Gastroesophageal sphincter (tissue), 4 donors: ENCODE measurements at places on chromosomes 11 and 22.

- ATAC-seq: no peak
These were observed 4.1 kb upstream of the CABP7 start for GRCh38 chr22:29715705-29716104.

DNA sequence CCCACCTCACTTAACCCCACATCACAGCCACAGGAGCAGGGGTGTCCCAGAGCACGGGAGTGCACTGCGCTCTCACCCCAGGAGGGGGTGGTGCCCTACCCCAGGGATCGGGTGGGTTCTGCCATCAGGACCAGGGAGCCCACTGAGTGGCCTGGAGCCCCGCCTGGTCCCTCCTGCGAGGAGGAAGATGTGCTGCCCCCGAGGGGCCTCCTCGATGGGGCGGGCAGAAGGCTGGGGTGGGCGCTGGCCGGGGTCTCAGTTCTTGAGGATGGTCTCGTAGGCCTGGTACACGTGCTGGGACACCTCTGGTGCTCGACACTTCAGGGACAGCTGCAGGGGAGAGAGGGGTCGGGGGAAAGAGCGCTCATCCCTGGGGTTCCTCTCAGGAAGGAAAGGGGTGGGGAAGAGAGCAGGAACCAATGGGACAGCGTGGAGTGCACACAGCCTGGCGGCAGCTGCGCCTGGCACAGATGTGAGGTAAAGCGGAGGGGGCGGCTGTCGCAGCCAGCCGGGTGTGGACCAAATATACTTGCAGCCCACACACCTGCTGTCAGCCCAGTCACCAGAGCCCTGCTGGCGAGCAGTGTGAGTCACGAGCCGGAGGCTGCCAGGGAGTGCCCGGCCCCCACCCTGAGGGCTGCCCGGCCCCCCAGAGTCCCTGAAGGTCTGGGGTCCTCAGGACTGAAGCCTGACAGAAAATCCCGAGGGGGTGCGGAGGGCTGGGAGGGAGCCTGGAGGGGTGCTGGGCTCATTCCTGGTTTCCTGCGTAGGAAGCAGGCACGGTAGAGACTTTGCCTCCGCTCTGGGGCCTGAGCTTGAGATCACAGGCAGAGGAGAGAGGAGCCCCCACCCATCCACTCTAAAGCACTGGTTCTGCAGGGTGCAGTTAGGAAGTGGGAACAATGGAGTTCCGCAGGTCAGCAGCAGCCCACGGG lies 13.3 kb upstream of the RASL10A start:
- no peak for ATAC-seq

DNA sequence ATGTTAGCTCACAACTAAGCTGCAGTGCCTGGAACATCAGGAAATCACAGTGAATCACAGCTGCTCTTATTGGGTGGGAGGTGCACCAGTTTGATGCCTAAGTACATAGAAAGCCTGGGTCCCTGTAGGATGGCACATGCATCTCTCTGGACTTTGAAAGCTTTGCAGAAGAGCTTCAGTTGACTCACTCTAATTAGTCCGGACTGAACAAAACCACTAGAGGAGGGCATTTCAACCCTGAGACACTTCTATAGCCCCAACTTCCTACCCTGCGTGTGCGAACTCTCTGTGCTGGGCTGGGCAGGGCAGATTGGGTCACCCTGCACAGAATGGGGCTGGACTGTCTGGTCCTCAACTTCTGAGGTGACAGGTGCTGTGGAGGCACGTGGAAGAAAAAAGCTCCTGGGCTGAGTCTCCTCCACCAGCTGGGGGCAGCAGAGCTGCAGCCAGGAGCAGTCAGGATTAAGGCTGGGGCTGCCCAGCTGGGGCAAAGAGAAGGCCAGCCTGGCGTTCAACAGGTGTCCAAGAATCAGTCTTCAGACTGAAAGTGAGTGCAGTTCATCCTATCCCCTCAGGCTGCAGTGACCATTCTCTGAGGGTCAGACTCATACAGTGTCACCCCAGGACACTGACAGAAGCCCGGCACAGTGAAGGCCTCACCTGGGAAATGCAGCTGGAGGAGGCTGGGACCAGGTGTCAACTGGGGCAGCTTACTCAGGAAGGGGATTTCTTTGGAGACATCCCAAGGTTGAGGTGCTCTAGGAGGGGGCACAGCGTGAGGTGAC lies 22.1 kb downstream of the GGTLC2 start:
- no peak for ATAC-seq

GRCh38 chr22:32518381-32518780 lies 43.8 kb downstream of the FBXO7 start:
- ATAC-seq: no peak

DNA sequence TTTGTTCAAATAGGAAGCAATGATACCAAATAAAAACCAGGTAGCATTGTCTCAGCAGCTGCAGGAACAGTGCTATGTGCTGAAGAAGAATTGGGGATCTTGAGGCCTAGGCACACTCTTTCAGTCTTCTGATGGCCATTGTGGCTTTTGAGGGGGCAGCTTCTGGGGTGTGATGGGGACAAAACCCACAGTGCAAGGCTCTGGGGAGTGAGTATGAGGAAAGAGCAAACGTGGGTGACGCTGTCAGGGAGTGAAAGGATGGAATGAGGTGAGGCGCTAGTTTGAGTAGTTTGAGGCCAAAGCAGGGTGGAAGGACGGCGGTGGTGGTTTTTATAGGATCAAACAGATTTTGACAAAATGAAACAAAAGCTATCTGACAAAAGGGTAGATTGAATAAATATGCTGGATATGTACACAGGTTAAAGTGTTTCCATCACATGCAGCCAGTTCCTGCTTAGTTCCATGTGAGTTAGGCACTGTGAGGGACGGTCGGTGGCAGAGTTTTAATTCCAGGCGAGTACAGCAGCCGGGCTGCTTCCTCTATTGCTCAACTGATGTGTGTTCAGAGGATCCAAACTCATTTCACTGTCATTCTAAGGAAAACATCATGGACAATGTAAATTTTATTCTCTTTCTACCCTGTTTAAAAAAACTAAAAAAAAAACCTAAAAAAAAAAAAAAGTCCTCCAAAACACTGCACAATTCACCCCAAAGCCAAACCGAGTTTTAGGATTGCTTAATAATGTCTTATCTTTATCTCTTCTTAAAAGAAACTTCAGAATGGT lies 18.9 kb downstream of the ADAMTS15 start:
- no peak for ATAC-seq
